ENCODE measurements at places on chromosomes 2 and 18. TPM values are rescaled to one million over a fixed set of nuclear protein-coding genes. Genes with fewer than 3 reads are reported as not detected.

The TSPYL6 gene
- total RNA-seq: not detected

GRCh38 chr2:235238537-235238936 lies 255.3 kb upstream of the AGAP1 start:
- peak; percentile 88 for DNase-seq
- no peaks in the 10 kb centered on the region for H3K36me3 ChIP-seq
- H3K4me1 ChIP-seq: no peaks in the 10 kb centered on the region
- H3K27ac ChIP-seq: no peak overlapping the region

DNA sequence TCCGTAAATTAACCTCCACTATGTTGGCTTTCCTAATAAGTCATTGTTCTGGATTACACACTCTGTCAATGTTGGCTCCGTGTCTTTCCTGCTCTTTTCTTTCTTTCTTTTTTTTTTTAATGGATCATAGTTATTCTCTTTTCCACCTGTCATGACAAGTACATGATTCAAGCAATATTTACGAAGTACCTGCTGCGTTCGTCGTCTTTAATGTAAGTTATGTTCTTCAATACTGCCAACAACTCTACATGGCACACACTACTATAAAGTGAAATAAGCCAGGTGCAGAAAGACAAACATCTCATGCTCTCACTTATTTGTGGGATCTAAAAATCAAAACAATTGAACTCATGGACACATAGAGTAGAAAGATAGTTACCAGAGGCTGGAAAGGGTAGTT lies 239.1 kb downstream of the SCG2 start:
- H3K4me1 ChIP-seq: no peaks in the 10 kb centered on the region
- no peak overlapping the region for H3K27ac ChIP-seq
- no peaks in the 10 kb centered on the region for H3K27me3 ChIP-seq

- H3K27ac ChIP-seq: no peak overlapping the region
- peaks cover 14% of the 10 kb centered on the region for H3K27me3 ChIP-seq
- no peak for DNase-seq
- H3K4me1 ChIP-seq: peaks cover 13% of the 10 kb centered on the region
- no peak overlapping the region for H3K4me3 ChIP-seq
These were observed 3.0 kb upstream of the TFCP2L1 start for GRCh38 chr2:121287956-121288355.

- no peaks in the 10 kb centered on the region for H3K36me3 ChIP-seq
- no peak overlapping the region for H3K27ac ChIP-seq
- DNase-seq: no peak
- H3K4me1 ChIP-seq: no peaks in the 10 kb centered on the region
- H3K27me3 ChIP-seq: no peaks in the 10 kb centered on the region
These were observed 762.3 kb downstream of the BCL11A start for GRCh38 chr2:59791004-59791618.

GRCh38 chr2:74876081-74876886 lies 42.4 kb downstream of the HK2 start:
- H3K4me1 ChIP-seq: peaks cover 4% of the 10 kb centered on the region
- peak; percentile 41 for DNase-seq
- no peak overlapping the region for H3K4me3 ChIP-seq

The SPATA3 gene
- total RNA-seq: not detected

GRCh38 chr2:201444746-201445465 lies 6.4 kb downstream of the TRAK2 start:
- H3K36me3 ChIP-seq: no peaks in the 10 kb centered on the region
- H3K27me3 ChIP-seq: no peaks in the 10 kb centered on the region
- no peak for DNase-seq
- H3K4me3 ChIP-seq: no peak overlapping the region
- H3K4me1 ChIP-seq: peaks cover 14% of the 10 kb centered on the region

The ALK gene
- 0.32 TPM for total RNA-seq

The POTEI gene
- total RNA-seq: not detected

DNA sequence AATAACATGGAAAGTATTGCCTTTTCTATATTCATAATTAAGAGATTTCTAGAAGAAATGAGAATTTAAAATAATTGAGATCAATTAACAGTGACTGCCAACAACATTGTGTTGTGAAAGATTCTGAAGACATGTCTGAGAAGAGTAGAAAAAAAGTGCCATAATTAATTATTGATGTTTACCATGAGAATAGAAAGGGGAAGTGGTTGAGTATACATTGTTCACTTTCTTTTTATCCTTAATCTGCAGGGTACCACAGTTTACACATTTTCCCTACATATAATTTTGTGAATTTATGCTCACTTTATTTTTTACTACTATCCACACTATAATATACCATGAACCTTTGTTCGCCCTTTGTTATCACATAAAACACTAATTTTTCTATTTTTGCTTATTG lies 47.1 kb upstream of the UBE2E3 start:
- DNase-seq: no peak
- H3K4me1 ChIP-seq: no peaks in the 10 kb centered on the region
- H3K27ac ChIP-seq: no peak overlapping the region
- H3K36me3 ChIP-seq: no peaks in the 10 kb centered on the region

GRCh38 chr18:27780061-27780745 lies 396.7 kb downstream of the CDH2 start:
- H3K4me1 ChIP-seq: no peaks in the 10 kb centered on the region
- H3K36me3 ChIP-seq: no peaks in the 10 kb centered on the region
- no peak overlapping the region for H3K4me3 ChIP-seq

The GAD1 gene
- total RNA-seq: 7.1 TPM

GRCh38 chr2:19835781-19836281 lies 66.0 kb downstream of the TTC32 start:
- no peak overlapping the region for H3K4me3 ChIP-seq
- H3K4me1 ChIP-seq: no peaks in the 10 kb centered on the region
- H3K36me3 ChIP-seq: no peaks in the 10 kb centered on the region
- DNase-seq: no peak
- H3K27me3 ChIP-seq: no peaks in the 10 kb centered on the region

The VIT gene
- total RNA-seq: 0.67 TPM

The CRYGC gene
- not detected for total RNA-seq
